ENCODE measurements at places on chromosomes 1 and 21.

DNA sequence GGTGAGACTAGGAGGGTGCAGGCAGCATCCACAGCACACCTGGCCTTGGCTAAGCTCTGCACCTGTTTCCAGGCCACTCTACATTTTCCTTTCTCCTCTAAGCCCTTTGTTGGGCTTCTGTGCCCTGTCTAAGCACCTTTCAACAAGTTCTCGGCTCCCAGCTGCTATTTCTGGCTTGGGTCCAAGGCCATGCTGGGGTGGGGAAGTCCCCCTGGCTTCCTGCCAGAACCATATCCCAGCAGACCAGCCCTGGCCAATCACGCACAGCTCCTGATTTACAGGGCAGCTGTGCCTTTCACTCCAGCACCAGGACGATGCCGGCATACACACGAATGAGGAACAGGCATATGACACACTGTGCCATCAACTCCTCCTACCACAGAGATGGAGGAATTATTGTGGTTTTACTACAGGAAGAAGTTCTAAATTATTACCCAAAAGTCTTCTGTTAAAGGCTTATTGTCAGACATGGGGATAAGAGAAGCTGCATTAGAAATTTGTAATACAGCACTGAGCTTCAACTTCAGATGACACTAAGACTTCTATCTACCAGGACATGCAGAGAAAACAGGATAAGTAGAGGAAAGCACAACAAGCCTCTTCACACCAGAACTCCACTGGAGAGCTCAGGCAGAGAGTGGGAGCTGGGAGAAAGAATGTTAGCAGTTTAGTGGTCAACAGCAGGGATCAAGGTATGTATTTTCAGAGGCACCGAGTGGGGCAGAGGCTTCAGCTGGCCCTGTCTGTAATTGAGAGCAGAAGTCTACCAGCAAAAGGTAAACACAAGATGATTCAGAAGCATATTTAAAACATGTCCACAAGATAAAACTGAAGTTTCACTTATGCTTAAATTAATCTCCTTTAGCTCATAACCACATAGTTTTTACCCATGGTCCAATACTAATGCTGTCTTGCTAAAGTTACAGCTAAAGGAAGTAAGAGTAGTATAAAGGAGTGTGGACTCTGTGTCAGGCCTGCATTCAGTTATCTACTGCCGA, 37.4 kb downstream of the TRIT1 start:
- peak; percentile 86 for DNase-seq

DNA sequence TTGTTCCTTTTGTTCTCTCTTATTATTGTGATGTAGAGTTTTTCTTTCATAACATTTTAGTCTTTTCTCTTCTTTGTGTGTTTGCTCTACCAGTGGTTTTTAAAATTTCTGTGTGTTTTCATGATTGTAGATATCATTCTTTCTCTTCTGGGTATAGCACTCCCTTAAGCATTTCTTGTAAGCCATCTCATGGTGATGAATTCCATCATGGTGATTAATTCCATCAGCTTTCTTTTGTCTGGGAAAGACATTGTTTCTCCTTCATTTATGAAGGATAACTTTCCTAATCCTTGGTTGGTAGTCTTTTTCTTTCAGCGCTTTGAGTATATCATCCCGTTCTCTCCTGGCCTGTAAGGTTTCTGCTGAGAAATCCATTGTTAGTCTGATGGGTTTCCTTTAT, 22.7 kb downstream of the CD55 start:
- DNase-seq, result peak; percentile 33

- DNase-seq, result no peak
Measured at GRCh38 chr1:22607154-22607553, 29.3 kb upstream of the C1QA start.

DNA sequence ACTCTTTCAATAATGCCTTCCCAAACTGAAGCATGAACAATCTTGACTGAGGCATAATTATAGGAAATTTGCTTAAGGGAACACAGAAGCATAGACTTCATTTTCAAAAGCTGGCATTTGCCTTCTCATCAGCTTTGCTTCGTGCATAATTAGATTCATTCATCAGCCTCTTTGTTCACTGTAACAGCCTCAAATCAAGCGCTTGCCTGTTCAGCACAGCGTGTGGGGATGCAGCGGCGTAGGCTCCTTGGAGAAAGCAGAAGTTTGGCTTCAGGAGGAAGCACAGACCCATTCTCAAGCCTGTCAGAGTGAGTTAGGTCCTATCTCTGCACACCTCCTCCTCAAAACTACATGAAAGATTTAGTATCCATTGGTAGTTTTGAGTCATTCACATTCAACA, 246.4 kb upstream of the MAP1LC3C start:
- no peak for DNase-seq

DNA sequence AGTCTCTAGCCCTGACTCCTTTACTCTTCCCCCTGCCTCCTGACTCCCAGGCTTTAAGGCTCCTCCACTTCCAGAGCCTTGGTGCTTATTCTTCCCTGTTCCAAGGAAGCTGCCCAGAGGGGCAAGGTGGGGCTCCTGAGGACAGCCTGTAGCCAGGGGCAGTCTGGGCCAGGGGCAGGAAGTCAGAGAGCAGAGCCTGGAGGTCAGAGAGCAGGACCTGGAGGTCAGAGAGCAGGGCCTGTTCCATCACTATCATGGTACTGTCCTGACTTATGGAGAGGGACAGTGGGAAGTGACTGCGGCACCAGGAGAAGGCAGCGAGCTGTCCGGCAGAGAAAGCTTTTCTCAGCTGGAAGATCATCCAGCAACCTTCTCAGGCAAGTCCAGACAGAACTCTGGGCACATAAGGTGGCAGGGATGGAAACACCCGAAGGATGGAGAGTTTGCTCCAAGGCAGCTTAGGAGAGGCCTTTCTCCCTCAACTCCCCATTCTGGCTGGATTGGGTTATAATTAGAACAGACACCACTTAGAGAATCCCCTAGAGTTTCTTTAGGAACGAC, 25.0 kb downstream of the PLXNA2 start:
- no peak for DNase-seq

GRCh38 chr1:226486161-226486560, 62.4 kb upstream of the STUM start:
- DNase-seq, result no peak

DNA sequence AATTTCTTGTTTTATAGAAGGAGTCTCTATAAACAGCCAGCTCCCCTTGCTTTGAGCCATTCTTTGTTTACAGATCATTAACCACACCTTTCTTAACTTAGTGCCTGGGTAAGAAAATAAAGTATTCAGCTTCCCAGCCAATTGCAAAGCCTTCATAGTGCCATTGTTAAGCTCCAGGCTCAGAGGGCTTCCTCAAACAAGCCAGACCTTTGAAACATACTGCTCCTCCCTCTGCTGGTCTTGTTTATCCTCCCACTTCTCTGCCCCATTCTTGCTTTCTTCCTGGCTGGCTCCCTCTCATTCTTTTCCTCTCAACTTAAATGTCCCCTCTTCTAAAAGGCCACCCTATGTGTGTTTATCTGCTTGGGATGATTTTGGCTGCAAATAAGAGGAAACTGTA, 319.4 kb upstream of the ST6GALNAC5 start:
- no peak for DNase-seq

GRCh38 chr1:26278724-26279455, 996 bp upstream of the SH3BGRL3 start:
- peak; percentile 23 for DNase-seq

- no peak for DNase-seq
Measured at GRCh38 chr1:182217967-182218366, 156.5 kb upstream of the ZNF648 start.

DNA sequence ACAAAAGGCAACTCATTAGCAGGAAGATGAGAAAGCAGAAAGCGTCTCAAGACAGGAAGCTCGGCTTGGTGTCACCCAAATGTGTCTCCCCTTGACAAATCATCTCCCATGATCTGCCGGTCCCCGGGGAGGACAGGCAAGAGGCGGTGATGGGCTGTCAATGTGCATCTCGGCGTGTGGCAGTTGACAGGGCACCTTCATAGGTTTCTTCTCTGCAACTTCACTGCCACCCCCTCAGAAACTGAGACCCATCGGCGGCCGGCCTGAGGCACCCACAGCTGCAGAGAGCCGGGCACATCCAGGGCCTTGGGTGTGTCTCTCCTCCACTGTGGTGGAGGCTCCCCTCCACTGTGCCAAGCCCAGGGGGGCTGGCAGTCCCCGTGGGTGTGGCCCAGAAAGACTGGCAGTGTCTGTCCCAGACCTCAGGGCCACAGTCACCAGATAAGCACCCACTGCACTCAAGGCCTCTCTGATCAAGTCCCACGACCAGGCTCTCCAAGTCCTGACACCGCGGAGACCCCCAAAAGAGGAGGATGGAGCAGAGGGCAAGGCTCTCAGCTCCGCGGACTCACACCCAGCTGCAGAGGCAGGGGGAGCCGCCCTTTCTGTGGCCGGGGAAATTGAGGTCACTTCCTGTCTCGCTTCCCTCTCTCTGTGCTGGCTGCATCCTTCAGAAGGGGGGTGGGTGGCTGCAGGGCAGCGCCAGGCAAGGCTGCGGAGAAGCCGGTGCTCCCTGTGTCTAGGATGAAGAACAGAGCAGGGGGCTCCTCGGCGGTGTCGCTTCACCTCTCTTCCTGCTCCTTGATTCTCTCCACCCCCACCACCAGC, 39.6 kb upstream of the LBR start:
- DNase-seq, result no peak

Data from fibroblast of upper back skin (primary cell).